ENCODE measurements at places on chromosomes 5 and 9.

- DNase-seq, result no peak
These were observed 79.0 kb upstream of the TNC start for GRCh38 chr9:115196919-115197318.

DNA sequence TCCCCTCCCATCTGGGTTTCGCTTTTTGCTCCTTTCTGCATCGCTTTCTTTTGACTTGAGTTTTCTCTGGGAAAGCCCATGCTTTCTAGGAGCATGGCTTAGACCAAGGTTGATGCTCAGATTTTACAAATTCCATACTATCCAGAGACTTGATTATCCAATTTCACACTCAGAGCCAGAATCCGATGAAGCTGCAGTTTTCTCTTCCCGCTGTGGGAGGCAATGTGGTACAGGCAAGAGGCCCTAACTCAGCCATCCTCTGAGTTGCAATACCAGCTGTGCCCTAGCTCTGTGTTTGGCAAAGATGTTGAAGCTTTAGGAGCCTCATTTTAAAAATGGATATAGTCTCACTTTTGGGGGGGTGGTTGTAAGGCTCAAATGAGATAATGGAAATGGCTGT lies 85.1 kb downstream of the BRINP1 start:
- DNase-seq, result no peak

- no peak for DNase-seq
These were observed 171.8 kb downstream of the MED10 start for GRCh38 chr5:6206501-6206900.

- no peak for DNase-seq
These were observed 7.5 kb downstream of the CD74 start for GRCh38 chr5:150404941-150405816.

DNA sequence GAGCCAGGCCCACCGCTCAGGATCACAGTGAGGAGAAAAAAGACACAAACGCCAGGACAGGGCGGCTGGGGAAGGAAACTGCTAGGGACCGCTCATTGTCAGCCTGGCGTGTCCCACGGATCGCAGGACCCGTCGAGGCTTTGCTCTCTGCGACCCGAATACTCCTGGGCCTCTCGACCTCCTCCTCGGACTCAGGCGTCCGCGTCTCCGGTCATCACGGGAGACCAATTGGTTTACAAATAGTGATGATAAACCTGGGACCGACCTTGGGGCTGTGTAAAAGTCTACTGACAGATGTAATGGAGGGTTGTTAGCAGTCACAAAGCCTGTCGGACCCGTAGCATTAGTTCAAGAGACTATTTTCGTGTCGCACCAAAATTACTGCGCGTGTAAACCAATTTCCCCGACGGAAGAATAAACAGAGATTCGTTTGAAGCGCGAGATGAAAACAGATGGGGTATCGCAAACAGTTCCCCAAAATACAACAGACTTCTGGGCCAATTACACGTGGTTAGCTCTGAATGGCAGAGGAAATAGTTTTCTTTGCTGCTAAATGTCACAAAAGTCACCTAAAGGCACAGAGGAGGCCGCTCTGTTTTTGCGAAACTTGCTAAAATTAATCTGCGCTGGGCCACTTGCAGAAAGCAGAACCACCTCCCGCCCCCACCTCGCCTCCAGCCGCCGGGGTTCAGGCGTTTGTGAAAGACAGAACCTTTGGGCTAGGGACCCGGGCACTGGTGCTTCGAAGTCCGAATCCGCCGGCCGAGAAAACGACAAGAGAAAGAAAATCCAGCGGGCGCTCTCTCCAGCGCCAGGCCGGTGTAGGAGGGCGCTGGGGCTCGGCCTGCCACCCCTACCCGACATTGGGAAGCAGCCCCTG lies 67.6 kb downstream of the FOXD1 start:
- DNase-seq, result no peak

GRCh38 chr9:2427120-2427891 lies 194.3 kb upstream of the VLDLR start:
- peak; percentile 34 for DNase-seq

DNA sequence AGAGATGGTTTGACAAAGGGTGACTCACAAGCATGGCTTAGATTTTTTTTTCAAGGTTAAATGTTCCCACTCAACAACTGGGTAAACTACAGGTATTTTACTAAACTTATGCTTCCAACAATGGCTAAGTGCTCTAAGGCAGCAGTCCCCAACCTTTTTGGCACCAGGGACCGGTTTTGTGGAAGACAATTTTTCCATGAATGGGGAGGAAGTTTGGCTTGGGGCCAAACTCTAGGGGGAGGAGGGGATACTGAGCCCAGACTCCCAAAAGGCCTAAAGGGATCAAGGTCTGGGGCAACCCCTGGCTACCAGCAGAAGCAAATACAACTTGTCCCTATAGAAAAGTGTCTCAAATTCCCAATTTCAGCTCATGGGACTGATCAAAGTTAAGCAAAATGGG lies 32.0 kb upstream of the HSD17B3 start:
- DNase-seq, result no peak

- DNase-seq, result no peak
These were observed 138.8 kb downstream of the PAM start for GRCh38 chr5:102893942-102894341.

DNA sequence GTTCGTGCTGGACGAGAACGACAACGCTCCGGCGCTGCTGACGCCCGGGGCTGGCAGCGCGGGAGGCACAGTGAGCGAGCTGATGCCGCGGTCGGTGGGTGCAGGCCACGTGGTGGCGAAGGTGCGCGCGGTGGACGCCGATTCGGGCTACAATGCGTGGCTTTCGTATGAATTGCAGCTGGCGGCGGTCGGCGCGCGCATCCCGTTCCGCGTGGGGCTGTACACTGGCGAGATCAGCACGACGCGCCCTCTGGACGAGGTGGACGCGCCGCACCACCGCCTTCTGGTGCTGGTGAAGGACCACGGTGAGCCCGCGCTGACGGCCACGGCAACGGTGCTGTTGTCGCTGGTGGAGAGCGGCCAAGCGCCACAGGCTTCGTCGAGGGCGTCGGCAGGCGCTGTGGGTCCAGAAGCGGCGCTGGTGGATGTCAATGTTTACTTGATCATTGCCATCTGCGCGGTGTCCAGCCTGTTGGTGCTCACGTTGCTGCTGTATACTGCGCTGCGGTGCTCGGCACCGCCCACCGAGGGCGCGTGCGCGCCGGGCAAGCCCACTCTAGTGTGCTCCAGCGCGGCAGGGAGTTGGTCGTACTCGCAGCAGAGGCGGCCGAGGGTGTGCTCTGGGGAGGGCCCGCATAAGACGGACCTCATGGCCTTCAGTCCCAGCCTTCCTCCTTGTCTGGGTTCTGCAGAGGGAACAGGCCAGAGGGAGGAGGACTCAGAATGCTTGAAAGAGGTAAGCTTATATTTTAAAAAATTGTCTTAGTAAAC lies 2.2 kb downstream of the PCDHA13 start:
- DNase-seq, result no peak

DNA sequence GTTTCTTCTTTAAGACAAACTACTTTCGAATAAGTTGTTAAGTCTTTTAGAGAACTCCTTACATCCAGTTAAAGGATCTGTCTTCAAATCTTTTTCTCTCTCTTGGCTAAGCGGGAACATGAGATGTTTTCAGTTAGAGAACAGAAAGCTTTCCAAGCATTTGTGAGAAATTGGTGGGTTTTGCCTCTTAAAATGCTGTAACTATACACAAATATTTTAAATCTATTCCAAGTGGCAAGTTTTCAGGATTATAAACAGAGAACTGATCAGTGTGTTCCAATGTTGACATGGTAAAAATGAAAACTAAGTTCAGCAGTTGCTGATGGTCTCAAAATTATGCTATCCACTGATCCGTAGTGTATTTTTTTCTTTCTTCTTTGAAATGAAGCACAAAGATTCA lies 100.4 kb downstream of the EBF1 start:
- DNase-seq, result no peak
